SK-N-SH treated with all-trans-retinoic acid at 6 μM for 48 hours (cell line): ENCODE measurements at places on chromosomes 16 and 17.

DNA sequence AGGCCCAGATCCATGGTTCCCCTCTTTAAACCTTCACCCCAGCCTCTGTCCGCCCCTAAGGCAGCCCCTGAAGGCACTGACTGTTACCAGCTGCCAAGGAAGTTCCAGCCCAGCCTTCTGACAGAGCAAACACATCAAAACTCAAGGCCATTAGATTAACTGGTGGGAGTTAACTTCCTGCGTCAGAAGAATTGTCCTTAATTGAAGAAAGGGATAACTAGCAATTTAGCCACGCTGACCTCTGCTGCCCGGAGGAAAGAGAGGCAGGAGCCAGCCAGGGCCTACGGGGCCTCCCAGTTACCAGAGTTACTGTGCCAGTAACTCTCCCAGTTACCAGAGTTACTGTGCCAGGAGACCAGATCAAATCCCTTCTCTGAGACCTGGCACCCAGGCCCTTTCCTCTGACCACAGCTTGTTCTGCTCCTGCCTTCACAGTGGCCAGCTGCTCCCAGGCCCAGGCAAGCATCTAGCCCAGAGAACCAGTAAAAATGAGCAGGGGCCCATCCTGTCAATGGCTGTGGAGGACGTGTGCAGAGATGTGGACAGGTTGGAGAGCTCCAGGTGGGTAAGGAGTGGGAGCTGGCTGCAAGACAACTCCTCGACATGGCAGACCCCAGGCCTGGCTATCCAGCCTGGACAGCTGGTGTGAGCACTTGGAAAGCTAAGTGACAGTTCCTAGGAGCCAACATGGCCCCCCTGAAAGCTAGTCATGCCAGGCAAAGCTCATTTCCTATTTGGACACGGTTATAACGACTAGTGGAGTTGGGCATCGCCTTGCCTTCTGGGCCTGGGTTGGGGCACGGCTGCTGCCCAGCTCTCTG, 2.8 kb upstream of the PITPNM3 start:
- ATAC-seq: no peak; the same call in 2 of the 3 replicates

- ATAC-seq: peak; percentile 95
These were observed 11.4 kb downstream of the CHST4 start for GRCh38 chr16:71537643-71538042.

DNA sequence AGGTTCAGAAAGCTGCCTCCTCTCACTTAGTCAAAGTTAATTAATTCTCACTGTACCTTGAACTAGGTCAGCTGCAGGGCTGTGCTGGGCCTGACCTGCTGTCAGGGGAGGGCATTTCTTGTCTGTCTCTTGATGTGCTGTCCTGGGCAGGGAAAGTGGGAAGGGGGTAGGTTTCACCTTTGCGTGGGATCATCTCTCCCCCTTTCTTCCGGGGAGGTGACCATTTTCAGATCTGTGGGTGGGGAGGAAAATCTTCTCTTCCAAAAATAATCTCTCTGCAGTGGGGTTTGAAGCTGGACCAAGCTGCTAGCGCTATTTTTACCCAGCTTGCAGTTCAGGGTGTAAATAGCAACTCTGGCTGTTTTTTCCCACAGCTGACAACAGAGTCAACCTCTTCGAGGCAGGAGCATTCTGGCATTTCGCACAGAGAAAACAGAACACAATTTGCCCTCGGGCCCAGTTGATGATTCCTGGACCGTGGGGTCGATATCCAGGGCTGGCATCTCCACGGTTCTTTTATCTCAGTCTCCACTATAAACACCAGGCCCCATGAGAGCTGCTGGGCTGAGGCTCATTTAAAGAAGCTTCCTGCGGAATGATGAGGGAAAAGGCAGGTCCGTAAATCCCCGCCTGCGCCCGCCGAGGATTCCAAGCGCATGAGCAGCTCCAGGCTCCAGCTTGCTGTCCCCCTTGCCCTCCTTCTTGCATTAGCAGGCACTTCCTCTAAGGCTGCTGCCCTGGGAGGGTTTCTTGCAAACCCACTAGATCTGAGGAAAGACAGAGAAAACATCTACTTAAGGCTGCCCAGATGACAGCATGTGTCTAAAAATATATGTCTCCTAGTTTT, 93.9 kb downstream of the YPEL2 start:
- peak; percentile 29 for ATAC-seq

DNA sequence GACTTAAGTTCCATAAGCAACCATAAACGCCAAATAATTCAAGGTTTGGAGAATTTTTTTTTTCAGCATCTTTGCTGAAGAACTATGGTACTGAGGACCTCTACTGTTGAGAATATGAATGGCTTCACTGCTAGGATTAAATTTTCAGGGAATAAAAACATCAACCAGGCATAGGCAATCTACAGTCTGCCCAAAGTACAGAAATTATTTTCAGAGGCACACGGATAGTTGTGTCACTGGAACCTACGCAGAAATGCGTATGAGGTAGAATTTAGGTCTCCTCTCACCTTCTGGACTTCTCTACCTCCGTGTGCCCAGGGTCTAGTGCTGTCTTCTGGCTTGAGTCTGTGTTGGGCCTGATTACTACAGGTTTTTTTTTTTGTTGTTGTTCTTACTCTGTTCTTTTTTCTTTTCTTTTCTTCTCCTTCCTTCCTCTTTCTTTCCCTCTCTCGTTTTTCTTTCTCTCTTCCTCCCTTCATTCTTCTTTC, 39.7 kb downstream of the NACA2 start:
- peak; percentile 92 for ATAC-seq

DNA sequence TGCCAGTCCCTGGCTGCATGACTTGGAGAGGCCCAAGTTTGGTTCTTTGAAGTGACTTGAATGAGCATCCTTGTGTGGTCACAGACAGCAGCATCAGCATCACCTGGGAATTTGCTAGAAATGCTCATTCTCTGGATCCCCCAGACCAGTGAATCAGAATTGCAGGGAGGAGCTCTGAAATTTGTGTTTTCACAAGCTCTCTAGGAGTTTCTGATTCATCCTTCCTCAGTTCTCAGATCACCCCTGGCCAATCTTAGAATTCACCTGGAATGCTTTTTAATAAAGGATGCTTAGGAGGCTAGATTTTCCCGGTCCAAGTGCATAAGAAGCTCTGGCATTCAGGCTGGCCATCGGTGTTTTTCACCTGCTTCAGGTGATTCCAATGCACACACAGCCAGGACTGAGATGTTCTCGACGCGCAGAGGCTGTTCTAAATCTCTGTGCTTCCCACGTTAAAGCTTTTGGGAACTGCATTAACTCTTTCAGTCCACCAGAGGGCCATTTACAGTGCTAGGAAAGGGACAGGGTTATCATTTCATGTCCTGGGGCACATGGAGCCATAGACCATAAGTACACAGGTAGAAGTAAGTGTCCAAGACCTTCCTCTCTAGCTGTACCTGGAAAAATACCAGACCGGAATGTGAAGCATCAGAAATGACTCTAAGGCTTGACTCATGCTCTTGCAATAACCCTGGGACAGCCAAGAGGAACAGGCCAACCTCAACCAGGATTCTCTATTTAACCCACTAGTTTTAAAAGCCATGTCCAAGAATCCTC, 85.7 kb upstream of the XYLT1 start:
- ATAC-seq: peak; percentile 84
